Central memory CD4-positive, alpha-beta T cell (primary cell): ENCODE measurements at places on chromosomes 3 and 15.

- no peak for DNase-seq
These were observed 4.0 kb downstream of the PDHB start for GRCh38 chr3:58429657-58430056.

GRCh38 chr3:141939759-141940158 lies 63.3 kb downstream of the ATP1B3 start:
- no peak for DNase-seq

DNA sequence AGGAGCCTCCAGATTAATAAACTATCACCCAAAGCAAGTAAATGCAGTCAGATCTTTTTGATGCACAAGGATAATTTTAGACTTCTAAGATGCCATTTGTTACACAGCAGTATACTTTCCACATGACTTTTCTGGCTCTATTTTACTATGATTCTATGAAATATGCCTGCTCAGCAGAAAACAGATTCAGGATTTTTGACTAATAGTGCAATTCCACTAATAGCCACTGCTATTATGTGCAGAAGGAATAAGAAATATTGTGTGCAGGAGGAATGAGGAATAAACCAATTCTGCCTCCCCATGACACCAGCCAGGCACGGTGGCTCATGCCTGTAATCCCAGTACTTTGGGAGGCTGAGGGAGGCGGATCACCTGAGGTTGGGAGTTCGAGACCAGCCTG lies 11.5 kb upstream of the SPPL2A start:
- DNase-seq: no peak

GRCh38 chr15:90955624-90956273 lies 1.1 kb downstream of the RCCD1 start:
- DNase-seq: no peak

GRCh38 chr3:64870876-64871646 lies 183.3 kb upstream of the ADAMTS9 start:
- no peak for DNase-seq

DNA sequence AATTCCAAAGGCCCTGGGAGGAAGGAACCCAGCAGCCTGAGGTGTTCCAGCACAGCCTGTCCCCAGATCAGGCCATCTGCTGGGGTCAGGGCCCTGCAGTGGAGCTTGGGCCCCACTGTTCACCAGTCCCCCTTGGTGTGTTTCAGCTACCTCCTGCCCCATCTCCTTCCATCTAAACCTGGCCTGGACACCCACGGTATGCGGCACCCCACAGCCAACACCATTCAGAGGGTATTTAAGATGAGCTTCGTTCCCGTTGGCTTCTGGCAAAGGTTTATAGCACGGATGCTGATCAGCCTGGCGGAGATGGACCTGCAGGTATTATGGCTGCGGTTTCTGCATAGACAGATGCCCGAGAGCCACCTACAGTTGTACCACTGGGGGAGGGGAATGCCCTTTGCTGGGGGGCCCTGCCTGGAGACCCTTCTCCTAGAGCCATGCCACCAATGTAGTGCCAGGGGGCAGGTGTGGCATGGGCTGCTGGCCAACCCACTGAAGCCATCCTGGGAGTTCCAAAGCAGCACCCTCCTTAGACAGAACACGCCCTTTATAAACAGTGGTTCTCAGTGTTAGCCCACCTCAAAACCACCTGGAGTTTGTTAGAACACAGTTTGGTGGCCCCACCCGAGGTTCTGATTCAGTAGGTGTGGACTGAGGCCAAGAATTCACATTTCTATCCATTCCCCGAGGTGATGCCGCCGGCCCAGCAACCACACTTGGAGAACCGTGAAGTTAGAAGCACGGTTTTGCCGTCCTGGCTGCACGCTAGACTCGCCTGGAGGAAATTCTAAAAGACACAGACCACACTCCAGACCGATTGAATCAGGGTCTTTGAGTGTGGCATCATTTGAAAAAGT lies 126.9 kb downstream of the LRRK1 start:
- DNase-seq: no peak

- DNase-seq: no peak
These were observed 119.6 kb upstream of the EPHA3 start for GRCh38 chr3:88987776-88988175.

- DNase-seq: no peak
These were observed 53.9 kb downstream of the FGD5 start for GRCh38 chr3:14872706-14873105.

DNA sequence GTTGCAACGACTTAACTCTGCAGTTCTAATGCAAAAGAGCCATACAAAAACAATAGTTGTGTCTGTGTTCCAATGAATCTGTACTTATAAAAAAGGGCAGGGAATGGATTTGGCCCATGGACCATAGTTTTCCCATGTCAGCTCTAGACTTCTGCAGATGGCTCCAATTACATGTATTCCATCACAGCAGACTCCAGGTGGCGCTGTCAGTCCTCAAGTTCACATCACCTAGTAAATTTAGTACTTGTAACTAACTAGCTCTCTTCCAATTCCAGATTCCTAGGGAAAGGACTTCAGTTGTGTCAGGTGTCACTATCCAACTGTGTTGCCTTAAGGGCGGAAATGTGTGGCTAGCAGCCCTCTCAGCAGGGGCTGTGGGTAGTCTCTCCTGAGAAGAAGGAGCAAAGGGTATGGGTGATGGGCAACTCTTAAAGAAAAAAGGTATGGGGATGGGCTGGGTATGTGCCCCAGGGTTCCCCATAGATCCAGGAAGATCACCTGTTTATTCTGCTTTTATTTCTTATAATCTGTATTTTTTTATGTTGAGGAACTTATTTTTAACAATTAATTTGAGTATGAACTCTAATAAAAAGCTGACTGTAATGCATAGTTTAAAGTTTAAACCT lies 36.2 kb downstream of the BBS4 start:
- DNase-seq: peak; percentile 46
